ENCODE measurements at places on chromosomes 6 and 20. TPM values are rescaled to one million over a fixed set of nuclear protein-coding genes. Genes with fewer than 3 reads are reported as not detected.

DNA sequence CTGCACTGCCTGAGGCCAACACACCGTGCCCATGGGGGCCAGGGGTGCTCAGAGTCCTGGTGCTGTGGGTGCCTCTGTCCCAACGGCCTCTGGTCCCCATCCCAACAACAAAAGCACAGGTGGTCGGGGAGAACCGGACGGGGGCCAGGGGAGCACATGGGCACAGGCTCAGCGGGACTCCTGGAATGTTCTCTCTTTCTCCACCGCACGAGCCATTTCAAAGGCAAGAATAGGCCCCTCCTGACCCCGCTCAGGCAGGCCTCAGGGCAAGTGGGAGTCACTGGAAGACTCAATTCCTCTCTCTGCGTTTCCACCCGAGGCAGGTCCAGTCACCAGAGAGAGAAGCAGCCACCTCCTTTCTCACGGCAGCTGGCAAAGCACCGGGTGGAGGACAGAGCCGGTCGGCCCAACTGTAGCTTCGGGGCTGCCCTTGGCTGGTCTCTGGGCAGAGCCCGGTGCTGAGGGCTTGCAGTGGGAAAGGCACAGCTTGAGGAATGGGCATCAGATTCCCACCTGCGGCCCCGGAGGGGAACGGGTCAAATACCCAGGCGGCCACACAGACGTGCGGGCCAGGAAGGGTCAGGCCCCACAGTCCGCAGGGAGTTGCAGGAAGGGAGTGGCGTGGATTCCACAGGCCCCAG, 55.2 kb downstream of the KCNQ2 start:
- no peak for DNase-seq
- H3K36me3 ChIP-seq = no peaks in the 10 kb centered on the region
- no peaks in the 10 kb centered on the region for H3K27me3 ChIP-seq
- H3K4me1 ChIP-seq = no peaks in the 10 kb centered on the region
- H3K4me3 ChIP-seq = no peak overlapping the region

ZSCAN26 gene
- polyA plus RNA-seq = 13.5 TPM

RGS17 gene
- not detected for polyA plus RNA-seq

GRCh38 chr6:80098392-80098791, 8.1 kb upstream of the BCKDHB start:
- H3K4me3 ChIP-seq = no peak overlapping the region
- DNase-seq = no peak
- H3K27ac ChIP-seq = no peak overlapping the region
- no peaks in the 10 kb centered on the region for H3K36me3 ChIP-seq
- H3K27me3 ChIP-seq = no peaks in the 10 kb centered on the region

Measured in immature natural killer cell (primary cell).